ENCODE measurements at places on chromosomes 11 and 22. TPM values are rescaled to one million over a fixed set of nuclear protein-coding genes. Genes with fewer than 3 reads are reported as not detected.
A peak's percentile ranks its signal among the peaks of the same experiment; 100 is the strongest.

GRCh38 chr11:75878933-75879332 is 63.9 kb downstream of the UVRAG start:
- DNase-seq = no peak

DNA sequence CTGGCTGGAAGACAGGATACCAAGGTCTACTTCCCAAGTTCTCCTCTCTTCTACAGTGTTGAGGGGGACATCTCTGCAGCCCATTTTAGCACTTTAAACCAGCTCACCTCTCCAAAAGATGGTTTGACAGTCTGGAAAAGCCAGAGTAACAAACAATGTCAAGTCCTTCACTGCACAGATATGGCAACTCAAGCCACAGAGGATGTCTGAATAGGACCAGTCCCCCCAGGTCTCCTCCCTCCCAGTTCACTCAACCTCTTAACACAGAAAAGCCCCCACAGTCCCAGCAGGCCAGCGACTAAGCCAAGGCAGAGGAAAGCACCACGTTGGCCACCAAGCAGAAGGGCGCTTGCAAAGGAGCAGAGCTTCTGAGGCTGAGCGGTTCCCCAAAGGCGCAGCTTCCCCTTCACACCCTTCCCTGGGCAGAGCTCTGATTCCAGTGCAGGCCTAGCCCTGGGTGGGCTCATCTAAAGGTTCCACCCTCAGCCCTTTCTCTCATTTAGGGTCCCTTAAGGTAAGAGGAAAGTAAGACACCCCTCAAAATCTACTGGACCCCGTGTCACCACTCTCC is 62.7 kb downstream of the PAK1 start:
- DNase-seq = no peak

- no peak for DNase-seq
Observed at GRCh38 chr11:114377612-114378267, 22.6 kb downstream of the C11orf71 start.

DNA sequence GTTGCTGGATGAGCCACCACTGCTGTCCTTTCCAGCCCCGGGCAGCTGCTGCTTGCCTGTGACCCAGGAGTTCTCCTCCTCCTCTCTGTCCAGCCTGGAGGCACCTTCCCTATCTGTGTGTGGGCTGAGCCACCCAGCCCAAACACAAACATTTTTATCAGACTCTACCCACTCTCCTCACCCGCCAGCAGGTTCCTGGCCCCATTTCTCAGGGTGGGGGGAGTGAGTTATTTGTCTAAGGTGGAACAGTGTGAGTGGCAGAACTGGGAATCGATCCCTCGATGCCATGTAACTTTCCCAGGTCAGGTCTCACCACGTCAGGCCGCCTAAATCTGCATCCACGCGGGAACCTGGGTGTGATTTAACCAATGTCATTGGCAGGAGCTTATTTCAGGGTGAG is 20.8 kb upstream of the SMIM38 start:
- DNase-seq = no peak

- DNase-seq = no peak
Observed at GRCh38 chr11:69839516-69839915, 20.3 kb upstream of the FGF3 start.

DNA sequence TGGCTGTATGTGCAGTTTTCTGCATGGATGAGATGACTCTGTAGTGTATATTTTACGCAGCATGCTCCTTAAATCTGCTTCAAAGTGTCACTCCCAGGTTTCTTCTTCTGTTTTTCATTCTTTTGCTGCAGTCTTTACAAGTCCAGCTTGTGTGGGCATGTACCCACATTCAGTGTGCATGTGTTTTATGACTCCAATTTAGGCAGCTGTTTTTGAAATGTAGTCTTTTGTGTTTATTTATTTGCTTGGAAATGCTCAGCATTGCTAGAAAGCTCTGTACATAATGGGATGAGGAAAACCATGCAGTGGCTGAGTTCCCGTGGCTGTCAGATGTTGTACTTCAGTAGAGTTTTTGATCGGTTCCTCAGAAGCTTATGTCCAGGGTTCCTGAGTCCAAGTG is 138.5 kb downstream of the ARHGAP42 start:
- DNase-seq = no peak

GRCh38 chr11:111520560-111520959 is 6.0 kb downstream of the HOATZ start:
- DNase-seq = no peak

DNA sequence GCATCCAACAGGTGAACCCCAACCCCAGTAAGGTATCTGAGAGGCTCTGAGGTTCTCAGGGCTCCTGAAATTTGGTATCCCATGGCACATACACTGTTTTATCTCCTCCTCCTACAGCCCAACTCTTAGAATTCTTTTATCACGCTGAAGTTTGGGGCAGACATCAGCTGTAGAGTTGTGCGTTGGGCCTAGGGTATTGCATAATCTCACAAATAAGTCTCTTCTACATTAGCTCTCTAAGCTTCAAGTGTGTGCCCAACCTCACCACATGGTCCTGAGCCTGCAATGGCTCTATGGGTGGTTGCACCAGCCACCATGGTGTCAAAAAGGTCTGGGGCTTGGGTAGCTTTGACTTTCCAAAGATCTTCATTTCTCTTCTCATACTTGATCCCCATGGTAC is 603.0 kb downstream of the BUD13 start:
- DNase-seq = no peak

- DNase-seq = no peak
Observed at GRCh38 chr11:29162491-29162890, 854.3 kb downstream of the KCNA4 start.

DNA sequence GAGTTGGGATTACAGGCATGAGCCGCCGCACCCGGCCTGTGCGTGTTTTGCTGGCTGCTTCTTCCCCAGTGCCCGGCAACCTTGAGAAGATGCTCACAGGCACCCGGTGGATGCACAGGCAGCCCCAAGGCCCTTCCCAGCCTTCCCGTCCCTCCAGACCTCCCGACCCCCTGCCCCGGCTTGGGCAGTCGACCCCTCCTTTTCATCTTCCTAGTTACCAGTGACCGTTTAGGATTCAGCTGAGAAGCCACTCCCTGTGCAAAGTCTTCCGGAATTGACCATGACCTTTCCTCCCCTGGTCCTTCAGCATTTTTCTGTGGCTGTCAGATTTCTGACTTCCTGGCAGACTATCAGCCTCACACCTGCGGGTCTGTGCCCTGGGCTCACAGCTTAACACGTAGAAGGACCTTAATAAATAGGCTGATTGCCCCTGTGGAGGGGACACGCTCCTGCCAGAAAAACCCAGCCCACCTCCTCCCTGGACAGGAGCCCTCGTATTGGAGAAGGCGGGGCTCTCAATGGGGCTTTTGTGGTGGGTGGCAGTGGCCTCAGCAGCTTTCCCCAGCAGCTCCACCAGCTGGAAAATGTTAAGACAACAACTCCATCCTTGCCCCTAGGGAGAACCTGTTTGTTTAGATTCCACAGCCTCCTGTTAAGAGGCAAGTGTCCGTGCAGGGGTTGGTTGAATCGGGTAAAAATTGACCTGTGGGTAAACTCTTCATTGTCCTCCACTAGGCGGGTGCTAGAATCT is 10.4 kb upstream of the ANO1 start:
- peak; percentile 42 for DNase-seq

GRCh38 chr11:12675951-12676711 is 1.9 kb downstream of the TEAD1 start:
- DNase-seq = no peak

DNA sequence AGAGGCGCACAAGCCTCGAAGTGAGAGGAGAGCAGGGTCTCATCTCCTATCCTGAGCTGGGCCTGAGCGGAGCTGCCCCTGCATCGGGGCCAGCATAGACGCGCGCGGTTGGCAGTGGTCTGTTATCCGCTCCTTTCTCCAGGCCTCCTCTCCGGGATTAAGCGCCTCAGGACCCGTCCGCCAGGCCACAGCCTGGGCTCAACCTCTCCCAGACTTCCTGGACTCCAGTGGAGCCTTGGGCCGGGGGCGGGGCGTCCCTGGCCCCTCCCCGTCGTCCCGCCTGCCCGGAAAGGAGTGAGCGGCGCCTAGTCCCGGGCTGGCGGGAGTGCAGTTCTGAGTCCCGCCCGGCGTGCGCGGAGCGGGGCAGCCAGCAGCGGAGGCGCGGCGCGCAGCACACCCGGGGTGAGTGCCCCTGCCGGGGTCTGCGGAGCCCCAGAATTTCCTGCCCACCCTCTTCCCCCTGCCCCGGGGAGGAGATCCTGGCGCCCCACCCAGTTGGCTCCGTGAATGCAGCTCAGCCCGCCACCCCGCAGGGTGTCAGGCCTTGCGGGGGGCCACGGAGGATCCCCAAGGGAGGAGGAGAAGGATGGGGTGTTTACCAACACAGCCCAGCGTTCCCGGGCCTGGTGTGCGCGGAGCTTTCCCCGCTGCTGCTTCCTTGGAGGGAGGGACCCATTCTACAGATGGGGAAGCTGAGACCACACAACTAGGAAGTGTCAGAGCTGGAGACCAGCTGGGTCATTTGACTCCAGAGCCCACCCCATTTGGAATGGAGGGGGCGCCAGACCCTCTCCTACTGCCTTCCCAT is at the start of gene TCIRG1:
TCIRG1 (plus strand) TSS at position 308 of the 808 bp plus-strand sequence. CDS start 2,247 bp downstream, outside the sequence.
- DNase-seq = peak; percentile 88

DNA sequence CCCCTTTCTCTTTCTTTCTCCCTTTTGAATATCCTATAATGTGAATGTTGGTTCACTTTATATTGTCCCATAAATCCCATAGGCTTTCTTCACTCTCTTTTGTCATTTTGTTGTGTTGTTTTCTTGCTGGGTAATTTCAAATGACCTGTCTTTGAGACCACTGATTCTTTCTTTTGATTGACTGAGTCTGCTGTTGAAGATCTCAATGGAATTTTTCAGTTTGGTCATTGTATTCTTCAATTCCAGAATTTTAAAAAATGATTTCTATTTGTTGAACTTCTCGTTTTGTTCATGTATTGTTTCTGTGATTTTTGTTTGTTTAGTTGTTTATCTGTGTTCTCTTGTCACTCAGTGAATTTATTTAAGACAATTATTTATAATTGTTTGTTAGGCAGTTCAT is 17.5 kb upstream of the FZD4 start:
- no peak for DNase-seq

PDGFD gene
- total RNA-seq = 19.4 TPM

SMDT1 gene
- 35.8 TPM for total RNA-seq

TMEM191C gene
- total RNA-seq = 0.55 TPM

SHISAL1 gene
- total RNA-seq = 1.8 TPM

BCO2 gene
- total RNA-seq = 3.2 TPM
